ENCODE measurements at places on chromosomes 12 and 14.

- DNase-seq, result no peak
These were observed 51.5 kb upstream of the RASSF3 start for GRCh38 chr12:64558754-64559153.

- no peak for DNase-seq
These were observed 20.0 kb downstream of the ANHX start for GRCh38 chr12:133215724-133216123.

DNA sequence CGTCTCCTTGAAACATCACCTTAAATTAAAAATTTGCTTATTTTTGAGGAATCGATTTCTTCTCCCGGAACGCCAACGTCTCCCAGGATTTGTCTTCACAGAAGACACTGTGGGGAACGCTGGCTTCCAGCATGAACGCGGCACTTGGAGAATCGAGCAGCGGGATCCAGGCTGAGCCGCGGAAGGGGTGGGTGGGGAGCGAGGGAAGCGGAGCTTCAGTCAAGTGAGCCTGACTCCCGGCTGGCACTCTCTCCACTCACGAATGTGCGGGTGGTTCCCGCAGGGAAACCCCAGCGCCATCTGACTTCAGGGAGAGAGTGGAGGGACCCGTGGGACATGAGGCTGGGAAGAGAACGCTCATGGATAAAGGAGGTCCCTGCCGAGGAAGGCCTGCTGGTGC lies 506.0 kb upstream of the TMEM132C start:
- no peak for DNase-seq

GRCh38 chr14:47273939-47274338 lies 401.5 kb downstream of the MDGA2 start:
- DNase-seq, result no peak

GRCh38 chr14:31828946-31829868 lies 247.9 kb upstream of the ARHGAP5 start:
- DNase-seq, result no peak

GRCh38 chr14:65164068-65164824 lies 61.9 kb upstream of the MAX start:
- no peak for DNase-seq

- DNase-seq, result peak; percentile 41
These were observed 150.6 kb upstream of the TBX3 start for GRCh38 chr12:114834621-114835020.

DNA sequence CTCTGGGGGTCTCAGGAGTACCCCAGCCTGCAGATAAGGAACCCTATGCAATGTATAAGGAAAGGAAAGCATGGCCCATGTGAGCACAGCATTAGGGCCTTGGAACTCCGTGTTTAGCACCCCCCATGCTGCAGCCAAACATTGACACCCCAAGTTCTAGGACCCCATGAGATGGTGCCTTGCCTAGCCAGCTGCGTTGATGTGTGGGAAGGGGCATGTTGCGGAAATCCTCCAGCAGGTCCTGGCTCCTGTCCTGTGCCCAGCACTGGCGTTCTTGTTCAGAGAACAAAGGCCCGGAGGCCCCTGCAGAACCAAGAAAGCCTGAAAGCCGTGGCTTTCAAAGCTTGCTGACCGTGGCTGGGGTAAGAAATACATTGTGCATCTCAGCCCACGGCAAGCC lies 99.4 kb upstream of the DIO3 start:
- no peak for DNase-seq

GRCh38 chr12:57377103-57377840 lies 53.6 kb downstream of the R3HDM2 start:
- DNase-seq, result no peak

- DNase-seq, result no peak
These were observed 35.8 kb downstream of the CCDC175 start for GRCh38 chr14:59540852-59541251.

DNA sequence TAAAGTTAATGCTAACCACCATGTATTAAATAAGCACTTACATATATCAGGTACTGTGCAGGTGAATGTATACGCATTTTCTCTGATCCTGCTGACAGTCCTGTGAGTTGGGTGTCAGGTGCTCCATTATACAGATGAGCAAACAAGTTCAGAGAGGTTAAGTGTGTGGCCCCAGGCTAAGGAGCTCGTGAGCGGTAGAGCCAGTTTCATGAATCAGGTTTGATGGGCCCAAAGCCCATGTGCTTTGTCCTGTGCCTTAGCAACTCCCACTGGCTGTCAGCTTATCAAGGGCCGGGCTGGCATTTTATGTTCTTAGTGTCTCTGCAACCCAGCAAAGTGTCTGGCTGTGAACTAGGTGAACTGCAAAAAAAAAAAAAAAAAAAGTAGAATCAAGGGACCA lies 701.2 kb upstream of the TBX3 start:
- DNase-seq, result no peak

DNA sequence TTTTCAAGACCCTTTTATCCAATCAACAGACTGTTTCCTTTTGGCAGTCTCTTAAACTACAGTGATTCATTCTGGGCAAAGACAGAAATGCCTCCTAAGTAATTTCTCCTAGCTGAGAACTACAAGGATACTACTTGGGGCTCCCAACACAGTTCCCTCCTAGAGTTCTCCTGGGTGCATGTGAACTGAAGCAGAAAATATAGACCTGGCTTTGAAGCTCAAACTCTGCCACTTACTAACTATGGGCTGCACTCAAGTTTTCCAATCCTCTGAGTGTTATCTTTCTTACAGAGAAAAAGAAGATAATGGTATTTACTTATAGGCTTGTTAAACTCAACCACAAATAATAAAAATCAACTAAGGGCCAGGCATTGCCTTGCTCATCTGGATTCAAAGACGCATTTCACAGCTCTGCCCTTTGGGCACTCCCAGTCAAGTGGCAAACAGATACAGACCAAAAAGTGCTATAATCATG lies 97.6 kb downstream of the EFCAB11 start:
- no peak for DNase-seq

GRCh38 chr12:121784460-121784859 lies 9.0 kb downstream of the RHOF start:
- DNase-seq, result no peak

DNA sequence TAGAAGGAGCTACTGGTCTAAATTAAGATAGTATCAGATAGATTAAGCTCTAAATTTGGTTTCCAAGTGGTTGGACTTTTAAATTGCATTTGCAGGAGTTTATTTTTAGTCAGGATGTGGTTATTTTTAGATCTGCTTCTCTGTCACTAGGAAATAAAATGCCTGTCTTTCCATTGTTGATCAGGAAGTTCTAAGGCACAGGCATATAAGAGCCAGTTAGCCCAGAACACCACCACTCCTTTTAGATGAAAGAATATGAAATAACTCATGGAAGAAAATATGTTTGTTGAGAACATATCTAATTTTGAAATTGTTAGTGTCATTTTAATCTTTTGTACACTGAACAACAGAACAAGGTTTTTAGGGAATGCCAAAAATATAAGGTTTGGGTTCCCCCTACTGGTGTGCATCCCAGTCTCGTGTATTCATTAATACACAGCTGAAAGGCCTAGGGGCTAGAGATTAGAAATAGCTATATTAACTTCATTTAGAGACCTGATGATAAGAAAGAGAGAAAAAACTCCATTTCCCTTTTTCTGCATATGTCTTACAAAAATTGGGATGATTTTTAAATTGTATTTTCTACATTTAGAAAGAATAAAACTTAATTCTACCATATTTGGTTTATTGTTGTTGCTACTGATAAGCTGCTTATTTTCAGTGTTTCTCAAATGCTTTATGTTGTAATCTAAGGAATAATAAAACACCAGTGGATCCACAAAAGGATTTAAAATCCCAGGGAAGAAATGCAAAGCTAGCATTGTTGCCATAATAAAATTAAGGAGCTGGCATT lies 67.2 kb downstream of the RIC8B start:
- no peak for DNase-seq

DNA sequence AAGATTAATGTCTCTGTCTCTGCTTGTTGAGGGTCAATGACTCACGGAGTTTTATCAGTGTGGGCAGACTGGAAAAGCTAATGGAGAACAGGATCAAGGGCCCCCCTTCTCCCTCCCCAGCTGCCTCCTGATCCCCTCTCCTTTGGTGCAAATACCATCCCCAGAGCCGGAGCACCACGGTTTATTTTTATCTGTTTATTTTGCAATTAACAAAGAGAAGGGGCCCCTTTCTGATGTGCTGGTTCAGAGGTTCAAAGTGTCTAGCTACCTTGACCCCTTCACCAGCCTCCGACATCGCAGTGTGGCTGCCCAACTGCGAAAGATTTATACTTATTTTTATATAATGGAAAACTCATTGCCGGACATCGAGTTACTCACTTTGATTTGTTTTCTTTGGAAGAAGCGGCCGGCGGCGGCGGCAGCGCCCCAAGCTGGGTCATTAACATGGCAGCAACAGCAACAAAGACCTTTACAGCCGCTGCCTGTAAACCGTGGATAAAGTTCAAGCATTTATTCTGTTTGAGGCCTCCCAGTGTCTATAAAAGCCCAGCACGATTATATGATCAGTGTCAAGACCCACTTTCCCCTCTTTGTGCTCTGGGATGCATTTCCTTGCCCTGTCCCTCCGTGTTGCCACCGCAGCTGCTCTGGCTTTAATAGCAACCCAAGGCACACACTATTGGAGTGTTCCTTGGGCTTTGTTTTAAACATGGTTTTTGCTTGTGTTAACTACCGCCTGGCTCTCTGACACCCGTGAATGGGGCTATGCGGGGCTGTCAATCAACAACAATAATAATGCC lies 47.4 kb upstream of the PARP11 start:
- DNase-seq, result no peak

- DNase-seq, result no peak
These were observed 9.5 kb upstream of the PGF start for GRCh38 chr14:74964787-74965485.

DNA sequence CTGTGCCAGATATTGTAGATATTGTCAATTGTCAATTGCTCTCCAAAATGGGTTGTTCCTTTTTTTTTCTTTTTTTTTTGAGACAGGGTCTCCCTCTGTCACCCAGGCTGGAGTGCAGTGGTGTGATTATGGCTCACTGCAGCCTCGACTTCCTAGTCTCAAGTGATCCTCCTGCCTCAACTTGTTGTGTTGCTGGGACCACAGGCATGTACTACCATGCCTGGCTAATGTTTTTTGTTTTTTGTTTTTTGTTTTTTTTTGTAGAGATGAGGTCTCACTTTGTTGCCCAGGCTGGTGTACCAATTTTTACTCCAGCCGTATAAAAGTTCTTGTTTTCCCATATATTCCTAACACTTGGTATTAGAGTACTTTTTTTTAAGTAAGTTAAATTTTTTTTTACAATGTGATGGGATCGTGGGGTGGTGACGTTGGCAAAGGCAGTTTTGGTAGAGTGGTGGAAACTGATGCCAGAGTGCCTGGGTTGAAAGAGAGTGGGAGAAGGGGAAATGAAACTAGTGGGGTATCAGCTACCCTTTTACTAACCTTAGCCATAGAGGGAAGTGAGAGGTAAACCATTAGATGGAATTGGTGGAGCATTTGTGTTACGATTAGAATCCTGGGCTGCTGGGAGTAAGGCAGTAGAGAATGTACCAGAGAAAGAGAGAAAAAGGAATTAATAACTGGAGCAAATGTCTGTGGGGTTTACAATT lies 33.0 kb upstream of the CFAP54 start:
- DNase-seq, result no peak

- no peak for DNase-seq
These were observed 77.2 kb upstream of the DYNC1H1 start for GRCh38 chr14:101887219-101887618.

DNA sequence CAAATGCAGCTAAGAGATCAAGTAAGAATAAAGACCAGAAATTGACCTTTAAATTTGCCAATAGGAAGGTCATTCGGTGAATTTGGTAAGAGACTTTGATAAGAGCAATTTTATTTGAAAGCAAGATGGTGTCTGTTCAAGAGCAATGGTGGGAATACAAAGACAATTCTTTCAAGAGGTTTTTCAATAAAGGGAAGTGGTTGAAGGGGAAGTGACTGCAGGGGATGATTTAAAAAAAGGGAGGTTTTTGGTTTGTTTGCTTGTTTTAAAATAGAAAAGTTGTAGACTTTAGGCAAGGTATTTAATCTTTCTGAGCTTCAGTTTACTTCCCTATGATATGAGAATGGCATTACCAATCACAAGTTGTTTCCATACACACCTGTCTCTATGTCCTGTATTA lies 4.3 kb upstream of the APPL2 start:
- no peak for DNase-seq

- DNase-seq, result peak; percentile 29
These were observed 1.0 kb downstream of the IGFBP6 start for GRCh38 chr12:53098354-53098981.

- no peak for DNase-seq
These were observed 3.9 kb downstream of the SAMD4A start for GRCh38 chr14:54570631-54571415.

GRCh38 chr12:91256411-91256810 lies 73.8 kb upstream of the DCN start:
- no peak for DNase-seq

DNA sequence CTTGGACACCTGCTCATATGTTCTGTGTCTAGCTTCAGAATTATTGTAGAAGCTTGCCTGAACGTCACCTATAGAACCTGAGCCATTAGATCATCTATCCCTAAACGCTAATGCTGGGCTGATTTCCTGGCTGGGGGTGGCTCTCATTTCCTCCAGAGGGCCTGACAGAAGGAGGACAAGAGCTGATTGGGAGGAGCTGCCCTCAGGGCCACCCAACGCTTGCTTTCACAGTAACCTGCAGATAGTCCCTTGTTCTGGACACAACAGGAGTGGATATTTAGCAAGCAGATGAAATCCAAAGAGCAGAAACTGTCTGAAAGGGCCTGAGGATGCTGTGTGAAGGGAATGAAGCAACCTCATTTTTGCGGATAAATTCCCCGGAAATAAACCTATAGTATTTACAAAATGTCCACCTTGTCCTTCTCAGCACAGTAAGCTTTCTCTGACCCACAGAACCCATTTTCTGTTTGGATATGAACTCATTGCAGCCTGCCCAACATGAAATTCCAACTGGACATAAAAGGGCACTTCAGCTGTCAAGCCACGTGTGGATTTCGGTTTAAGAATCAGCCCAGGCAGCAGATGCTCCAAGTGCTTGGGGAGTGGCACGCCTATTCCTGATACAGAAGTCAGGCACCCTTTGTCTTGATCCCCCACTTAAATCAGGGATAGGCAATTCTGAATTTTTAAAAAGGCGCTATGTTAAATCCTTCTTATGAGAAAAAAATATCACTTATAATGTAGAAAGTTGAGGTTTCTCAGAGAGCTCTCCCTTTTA lies 32.8 kb upstream of the TUBA1C start:
- DNase-seq, result no peak
